Activated CD8-positive, alpha-beta memory T cell treated with anti-CD3 and anti-CD28 coated beads, Interleukin-2, amount 10 ng/mL, durations not matched to agents 7 days and 5 days (primary cell): ENCODE measurements at places on chromosomes 7 and 10. TPM values are rescaled to one million over a fixed set of nuclear protein-coding genes. Genes with fewer than 3 reads are reported as not detected.

- no peak overlapping the region for H3K4me3 ChIP-seq
- DNase-seq, result no peak
- peaks cover 2% of the 10 kb centered on the region for H3K4me1 ChIP-seq
- no peak overlapping the region for H3K27ac ChIP-seq
These were observed 22.2 kb upstream of the BAIAP2L1 start for GRCh38 chr7:98423043-98423442.

DNA sequence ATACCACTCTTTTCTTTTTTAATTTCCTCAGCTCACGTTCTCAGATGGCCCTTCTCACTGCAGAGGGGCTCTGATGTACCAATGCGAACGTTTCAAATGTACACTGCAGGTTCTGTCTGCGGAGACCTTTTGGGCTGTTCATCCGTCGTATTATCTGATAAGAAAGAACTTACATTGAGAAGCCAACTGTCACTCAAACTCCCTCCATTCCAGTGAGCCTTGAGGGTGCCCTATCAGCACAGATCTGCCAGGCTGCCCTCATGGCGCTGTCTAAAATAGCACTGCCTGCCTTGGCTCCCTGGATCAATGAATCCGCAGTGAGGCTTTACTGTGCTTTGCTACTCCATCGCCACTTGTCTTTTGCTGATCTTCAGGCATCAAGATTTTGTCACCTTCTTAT is 61.8 kb downstream of the ARL5B start:
- H3K4me3 ChIP-seq, result no peak overlapping the region
- no peak overlapping the region for H3K27ac ChIP-seq
- no peaks in the 10 kb centered on the region for H3K4me1 ChIP-seq

GRCh38 chr10:57921140-57921539 is 346.6 kb downstream of the IPMK start:
- no peaks in the 10 kb centered on the region for H3K4me1 ChIP-seq
- H3K36me3 ChIP-seq, result no peaks in the 10 kb centered on the region
- no peaks in the 10 kb centered on the region for H3K27me3 ChIP-seq
- no peak overlapping the region for H3K27ac ChIP-seq
- DNase-seq, result no peak
- no peak overlapping the region for H3K4me3 ChIP-seq

DNA sequence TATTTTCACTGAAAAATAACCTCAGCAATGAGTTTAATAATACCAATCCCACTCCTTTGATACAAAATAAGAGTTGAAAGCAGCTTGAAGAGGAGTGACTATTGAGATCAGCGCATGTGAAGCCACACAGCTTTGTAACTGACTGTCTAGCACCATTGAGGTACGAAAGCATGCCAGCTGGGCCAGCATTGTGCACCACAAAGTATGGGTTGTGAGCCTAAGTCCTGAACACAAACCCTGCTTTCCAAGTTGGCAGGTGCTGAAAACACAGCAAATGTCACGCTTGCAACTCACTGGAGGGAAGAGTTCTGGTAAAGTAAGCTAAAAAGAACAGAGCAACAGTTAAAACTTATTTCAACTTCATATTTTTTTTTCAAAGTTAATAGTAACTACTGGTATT is 4.0 kb upstream of the FAM53B start:
- H3K27ac ChIP-seq, result peak overlapping the region; percentile 30
- peaks cover 30% of the 10 kb centered on the region for H3K36me3 ChIP-seq
- H3K27me3 ChIP-seq, result no peaks in the 10 kb centered on the region
- peaks cover 27% of the 10 kb centered on the region for H3K4me1 ChIP-seq
- no peak for DNase-seq

CTBP2 gene
- total RNA-seq, result 0.82 TPM

TUBAL3 gene
- not detected for total RNA-seq
